ENCODE measurements at places on chromosomes 7 and 10. TPM values are rescaled to one million over a fixed set of nuclear protein-coding genes. Genes with fewer than 3 reads are reported as not detected.
A peak's percentile ranks its signal among the peaks of the same experiment; 100 is the strongest.

The OR6V1 gene
- not detected for total RNA-seq

The CYP26C1 gene
- total RNA-seq, result 0.14 TPM

The BTAF1 gene
- 80.8 TPM for total RNA-seq

GRCh38 chr10:60848126-60848525 is 69.8 kb downstream of the CDK1 start:
- H3K4me1 ChIP-seq, result no peaks in the 10 kb centered on the region
- H3K4me3 ChIP-seq, result no peak overlapping the region
- no peak overlapping the region for H3K27ac ChIP-seq
- H3K27me3 ChIP-seq, result no peaks in the 10 kb centered on the region
- no peak for DNase-seq

- no peaks in the 10 kb centered on the region for H3K4me1 ChIP-seq
- H3K36me3 ChIP-seq, result no peaks in the 10 kb centered on the region
- H3K27me3 ChIP-seq, result no peaks in the 10 kb centered on the region
- H3K27ac ChIP-seq, result no peak within 1 kb of the TSS
- H3K4me3 ChIP-seq, result no peak within 1 kb of the TSS
These were observed at the start of gene MACC1 for GRCh38 chr7:20217193-20217948. Gene MACC1 (minus strand): TSS chr7:20217384. CDS start chr7:20161862, 55,522 bp downstream.

DNA sequence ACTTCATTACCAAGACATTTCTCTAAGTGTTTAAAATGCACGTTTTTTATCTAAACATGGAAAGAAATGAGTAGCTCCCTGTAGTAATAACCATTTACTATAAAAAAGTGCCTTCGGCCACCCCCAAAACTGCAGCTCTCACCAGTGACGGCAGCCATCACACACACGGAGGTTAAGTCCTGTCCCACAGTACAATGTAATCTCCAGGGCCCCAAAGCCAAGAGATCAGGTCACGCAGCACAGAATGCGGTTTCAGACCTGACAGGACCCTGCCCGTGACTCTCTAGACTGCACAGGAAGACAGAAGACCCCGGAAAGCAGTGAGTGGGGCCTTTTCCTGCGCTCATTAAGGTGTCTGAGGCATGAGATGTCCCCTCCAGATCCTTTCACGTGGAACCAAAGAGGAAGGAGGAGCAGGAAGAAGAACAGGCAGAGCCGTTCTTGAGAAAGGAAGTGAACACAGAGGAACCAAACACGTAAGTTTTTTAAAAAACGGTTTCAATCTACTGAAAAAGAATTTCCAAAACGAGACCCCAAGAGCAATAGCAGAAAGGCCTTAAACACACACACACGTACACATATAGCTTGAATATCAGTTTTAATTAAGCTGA is 125.7 kb downstream of the ZMYND11 start:
- H3K4me1 ChIP-seq, result peaks cover 3% of the 10 kb centered on the region
- no peaks in the 10 kb centered on the region for H3K27me3 ChIP-seq
- no peak for DNase-seq
- no peak overlapping the region for H3K4me3 ChIP-seq
- no peaks in the 10 kb centered on the region for H3K36me3 ChIP-seq
- H3K27ac ChIP-seq, result no peak overlapping the region

DNA sequence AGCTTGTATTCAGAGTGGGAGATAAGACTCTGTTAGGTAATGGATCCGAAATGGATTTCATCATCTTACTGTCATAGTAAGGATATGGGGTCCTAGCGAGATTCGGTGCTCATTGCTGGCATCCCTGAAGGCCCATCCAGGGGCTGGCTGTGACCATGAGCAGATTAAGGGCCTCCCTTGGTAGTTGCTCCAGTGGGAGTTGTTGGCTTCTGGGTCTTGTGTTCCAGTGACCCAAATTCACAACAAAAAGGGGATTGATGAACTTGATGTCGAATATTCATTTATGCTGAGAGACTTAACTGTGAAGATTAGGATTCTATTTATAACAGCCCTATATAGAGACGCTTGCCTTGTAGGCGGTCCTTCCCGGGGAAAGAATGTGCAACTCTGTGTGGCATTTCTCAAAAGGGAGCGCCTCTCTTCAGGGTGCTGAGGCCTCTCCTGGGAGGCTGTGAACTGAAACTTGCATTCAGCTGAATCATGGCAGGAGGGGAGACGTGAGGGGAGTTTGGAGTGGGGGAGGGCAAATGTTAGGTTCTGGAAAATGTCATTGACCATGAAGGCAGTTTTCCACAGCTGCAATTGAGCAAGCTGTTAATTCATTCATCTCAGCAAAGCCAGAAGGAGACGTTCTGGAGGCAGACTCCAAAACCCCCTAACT is 233.1 kb upstream of the FZD8 start:
- no peak overlapping the region for H3K4me3 ChIP-seq
- no peak overlapping the region for H3K27ac ChIP-seq
- no peaks in the 10 kb centered on the region for H3K4me1 ChIP-seq
- no peaks in the 10 kb centered on the region for H3K27me3 ChIP-seq
- no peaks in the 10 kb centered on the region for H3K36me3 ChIP-seq

GRCh38 chr7:2143981-2144595 is 88.7 kb downstream of the MAD1L1 start:
- DNase-seq, result no peak
- peaks cover 25% of the 10 kb centered on the region for H3K36me3 ChIP-seq
- H3K4me1 ChIP-seq, result peaks cover under 1% of the 10 kb centered on the region
- H3K27ac ChIP-seq, result no peak overlapping the region

DNA sequence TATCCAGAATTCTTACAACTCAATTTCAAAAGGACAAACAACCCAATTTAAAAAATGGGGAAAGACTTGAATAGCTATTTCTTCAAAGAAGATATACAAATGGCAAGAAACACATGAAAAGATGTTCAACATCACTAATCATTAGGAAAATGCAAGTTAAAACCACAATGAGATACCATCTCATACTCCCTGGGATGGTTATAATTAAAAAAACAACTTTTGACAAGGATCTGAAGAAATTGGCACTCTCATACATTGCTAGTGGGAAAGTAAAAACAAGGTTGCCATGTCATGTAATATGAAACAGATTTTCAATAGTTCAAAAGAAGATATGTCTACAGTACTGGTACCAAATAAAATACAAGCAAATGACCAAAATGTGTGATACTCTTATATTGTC is 9.0 kb downstream of the OAT start:
- H3K36me3 ChIP-seq, result peaks cover 24% of the 10 kb centered on the region
- no peaks in the 10 kb centered on the region for H3K27me3 ChIP-seq

- H3K36me3 ChIP-seq, result peaks cover 43% of the 10 kb centered on the region
- no peaks in the 10 kb centered on the region for H3K27me3 ChIP-seq
- DNase-seq, result no peak
- no peak overlapping the region for H3K27ac ChIP-seq
These were observed 67.3 kb upstream of the DNAJB6 start for GRCh38 chr7:157269341-157270059.

- no peak overlapping the region for H3K4me3 ChIP-seq
- DNase-seq, result peak; percentile 8
- H3K27me3 ChIP-seq, result no peaks in the 10 kb centered on the region
- H3K27ac ChIP-seq, result no peak overlapping the region
- no peaks in the 10 kb centered on the region for H3K36me3 ChIP-seq
These were observed 22.9 kb downstream of the BTBD16 start for GRCh38 chr10:122293961-122294380.

DNA sequence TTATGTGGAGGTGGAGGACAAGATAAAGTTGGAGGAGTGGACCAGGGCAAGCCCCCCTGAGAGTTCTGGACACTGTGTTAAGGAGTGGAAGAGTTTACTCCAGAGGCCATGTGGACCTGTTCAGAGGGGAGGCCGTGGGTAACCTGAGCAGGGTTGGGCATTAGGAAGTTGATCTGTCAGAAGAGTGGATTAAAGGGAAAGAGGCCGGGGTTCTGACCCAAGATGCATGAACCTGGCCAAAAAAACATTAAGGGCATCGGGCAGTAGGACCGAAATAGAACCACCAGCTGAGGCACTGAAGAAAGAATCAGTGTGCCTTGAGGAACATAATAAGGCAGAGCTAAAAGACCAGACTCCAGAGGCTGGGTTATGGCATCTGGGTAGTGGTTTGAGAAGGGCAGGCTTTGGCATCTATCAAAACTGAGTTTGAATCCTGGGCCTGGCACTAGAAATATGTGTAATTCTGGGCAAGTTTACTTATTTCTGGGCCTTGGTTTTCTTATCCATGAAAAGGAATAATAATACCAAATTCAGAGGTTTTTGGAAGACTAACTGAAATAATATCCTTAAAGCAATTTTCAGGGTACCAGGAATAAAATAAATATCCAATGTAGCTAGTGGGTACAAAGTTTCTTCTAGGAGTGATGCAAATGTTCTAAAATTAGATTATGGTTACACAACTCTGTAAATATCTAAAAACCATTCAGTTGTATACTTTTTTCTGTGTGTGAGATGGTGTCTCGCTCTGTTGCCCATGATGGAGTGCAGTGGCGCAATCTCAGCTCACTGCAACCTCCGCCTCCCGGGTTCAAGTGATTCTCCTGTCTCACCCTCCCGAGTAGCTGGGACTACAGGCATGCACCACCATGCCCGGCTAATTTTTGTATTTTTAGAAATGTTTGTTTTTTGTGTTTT is 10.9 kb upstream of the FRAT1 start:
- H3K27ac ChIP-seq, result no peak overlapping the region
- no peaks in the 10 kb centered on the region for H3K4me1 ChIP-seq
- no peak for DNase-seq

GRCh38 chr10:51700228-51700817 is 928 bp upstream of the CSTF2T start:
- H3K27ac ChIP-seq, result peak overlapping the region; percentile 95
- H3K4me1 ChIP-seq, result peaks cover 25% of the 10 kb centered on the region
- DNase-seq, result no peak

GRCh38 chr10:104391969-104392296 is 38.3 kb downstream of the CFAP58 start:
- H3K4me1 ChIP-seq, result peaks cover 4% of the 10 kb centered on the region
- DNase-seq, result no peak
- H3K36me3 ChIP-seq, result no peaks in the 10 kb centered on the region
- H3K27me3 ChIP-seq, result peaks cover 15% of the 10 kb centered on the region
